ENCODE measurements at places on chromosomes 6 and 20. TPM values are rescaled to one million over a fixed set of nuclear protein-coding genes. Genes with fewer than 3 reads are reported as not detected.

NRN1 gene
- 78.5 TPM for total RNA-seq

RIMS1 gene
- 10.6 TPM for total RNA-seq

SLC32A1 gene
- not detected for total RNA-seq

AIF1 gene
- total RNA-seq: not detected

ADGRB3 gene
- not detected for total RNA-seq

GRCh38 chr20:17825960-17826843, 126.4 kb downstream of the BANF2 start:
- no peaks in the 10 kb centered on the region for H3K27me3 ChIP-seq
- H3K36me3 ChIP-seq: no peaks in the 10 kb centered on the region
- H3K4me3 ChIP-seq: no peak overlapping the region
- H3K4me1 ChIP-seq: peaks cover 16% of the 10 kb centered on the region

DNA sequence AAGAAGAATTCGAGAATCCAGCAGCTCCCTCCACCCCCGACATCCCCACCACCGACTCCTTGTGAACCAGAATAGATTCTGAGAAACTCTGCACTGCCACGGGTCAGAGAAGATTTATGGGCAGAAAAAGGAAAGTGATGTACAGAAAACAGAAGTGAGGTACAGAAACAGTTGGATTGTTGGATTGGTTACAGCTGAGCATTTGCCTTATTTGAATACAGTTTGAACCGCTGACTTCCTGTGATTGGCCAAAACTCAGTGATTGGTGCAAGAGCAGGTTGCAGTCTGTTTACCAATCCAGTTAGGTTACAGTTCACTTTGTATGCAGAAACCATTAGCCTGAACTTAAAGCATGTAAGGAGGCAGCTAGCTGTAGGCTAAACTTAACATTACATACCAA, 131.2 kb upstream of the HDDC2 start:
- H3K4me1 ChIP-seq: no peaks in the 10 kb centered on the region
- no peak overlapping the region for H3K27ac ChIP-seq
- no peaks in the 10 kb centered on the region for H3K36me3 ChIP-seq
- DNase-seq: no peak
- no peaks in the 10 kb centered on the region for H3K27me3 ChIP-seq
- no peak overlapping the region for H3K4me3 ChIP-seq

- no peaks in the 10 kb centered on the region for H3K27me3 ChIP-seq
- H3K4me1 ChIP-seq: no peaks in the 10 kb centered on the region
- no peak for DNase-seq
- H3K4me3 ChIP-seq: no peak overlapping the region
- no peak overlapping the region for H3K27ac ChIP-seq
Measured at GRCh38 chr20:6665621-6666355, 101.7 kb upstream of the BMP2 start.
